ENCODE measurements at places on chromosomes 7 and 10. TPM values are rescaled to one million over a fixed set of nuclear protein-coding genes. Genes with fewer than 3 reads are reported as not detected.

MYO1G gene
- under 0.01 TPM for total RNA-seq

PON3 gene
- 0.96 TPM for total RNA-seq

WDR91 gene
- 17.1 TPM for total RNA-seq

PRPF18 gene
- 41.6 TPM for total RNA-seq

ICA1 gene
- total RNA-seq, result 6.6 TPM

EBLN1 gene
- not detected for total RNA-seq

RADIL gene
- total RNA-seq, result not detected

MUC12 gene
- not detected for total RNA-seq

YKT6 gene
- total RNA-seq, result 85.5 TPM

HOXA5 gene
- total RNA-seq, result 0.43 TPM

HABP2 gene
- not detected for total RNA-seq

NUTM2A gene
- total RNA-seq, result 0.24 TPM

KLF6 gene
- 97.4 TPM for total RNA-seq

PDZD7 gene
- total RNA-seq, result 2.4 TPM

TMEM236 gene
- total RNA-seq, result not detected

GPR85 gene
- 0.48 TPM for total RNA-seq

CRCP gene
- 45.4 TPM for total RNA-seq

CYREN gene
- total RNA-seq, result 50.1 TPM

URGCP gene
- 35.2 TPM for total RNA-seq

NPFFR1 gene
- total RNA-seq, result not detected

TEX47 gene
- total RNA-seq, result not detected

IFIT1B gene
- not detected for total RNA-seq

COL28A1 gene
- total RNA-seq, result 0.24 TPM

ZNF804B gene
- total RNA-seq, result not detected

WDR86 gene
- total RNA-seq, result 0.24 TPM

INHBA gene
- total RNA-seq, result 21.9 TPM

KEL gene
- 0.72 TPM for total RNA-seq

NPY gene
- total RNA-seq, result not detected

RHOBTB1 gene
- 7.2 TPM for total RNA-seq

SUN3 gene
- not detected for total RNA-seq

DGKI gene
- total RNA-seq, result not detected

SYCE1 gene
- not detected for total RNA-seq

POR gene
- 129 TPM for total RNA-seq

WNT8B gene
- total RNA-seq, result not detected

CDNF gene
- 0.24 TPM for total RNA-seq

COL13A1 gene
- 0.72 TPM for total RNA-seq

ACSM6 gene
- not detected for total RNA-seq

LIPK gene
- 0.48 TPM for total RNA-seq

HTRA1 gene
- total RNA-seq, result 121 TPM

TUBB8 gene
- not detected for total RNA-seq

TMEM225B gene
- total RNA-seq, result 2.2 TPM

HOXA9 gene
- total RNA-seq, result 4.3 TPM

ZNF777 gene
- 5.5 TPM for total RNA-seq

SPDYE11 gene
- not detected for total RNA-seq

Measured in tracheal epithelial cell (primary cell).